ENCODE measurements at places on chromosomes 6 and 20. TPM values are rescaled to one million over a fixed set of nuclear protein-coding genes. Genes with fewer than 3 reads are reported as not detected.

BACH2 gene
- 2.1 TPM for total RNA-seq

SLC22A2 gene
- total RNA-seq = 0.11 TPM

PLA2G7 gene
- total RNA-seq = 7.5 TPM

C20orf204 gene
- 2.0 TPM for total RNA-seq

ERVFRD-1 gene
- total RNA-seq = under 0.01 TPM

DXO gene
- 28.6 TPM for total RNA-seq

COMMD7 gene
- 18.8 TPM for total RNA-seq

PHACTR3 gene
- total RNA-seq = 1.6 TPM

TXLNB gene
- total RNA-seq = not detected

BCAS4 gene
- 10.3 TPM for total RNA-seq

PMEPA1 gene
- total RNA-seq = 10.2 TPM

HLA-DRB5 gene
- not detected for total RNA-seq

SAMD3 gene
- not detected for total RNA-seq

TNF gene
- 1.2 TPM for total RNA-seq

DEFB132 gene
- total RNA-seq = not detected

ZBTB12 gene
- total RNA-seq = 2.9 TPM
